SW480 (cell line): ENCODE measurements at places on chromosomes 4 and X.

DNA sequence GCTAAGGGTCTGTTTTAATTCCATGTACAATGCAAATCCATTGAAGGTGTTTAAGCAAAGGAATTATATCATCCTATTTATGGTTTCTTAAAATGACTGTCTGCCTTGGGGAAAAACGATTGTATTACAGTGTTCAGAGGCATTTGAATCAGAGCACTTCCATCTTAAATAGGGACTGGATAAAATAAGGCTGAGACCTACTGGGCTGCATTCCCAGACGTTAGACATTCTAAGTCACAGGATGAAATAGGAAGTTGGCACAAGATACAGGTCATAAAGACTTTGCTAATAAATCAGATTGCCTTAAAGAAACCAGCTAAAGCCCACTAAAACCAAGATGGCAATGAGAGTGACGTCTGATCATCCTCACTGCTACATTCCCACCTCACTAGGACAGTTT is 1167.2 kb upstream of the PABPC4L start:
- DNase-seq, result no peak

- DNase-seq, result no peak
Observed at GRCh38 chr4:19971829-19972228, 279.9 kb upstream of the SLIT2 start.

DNA sequence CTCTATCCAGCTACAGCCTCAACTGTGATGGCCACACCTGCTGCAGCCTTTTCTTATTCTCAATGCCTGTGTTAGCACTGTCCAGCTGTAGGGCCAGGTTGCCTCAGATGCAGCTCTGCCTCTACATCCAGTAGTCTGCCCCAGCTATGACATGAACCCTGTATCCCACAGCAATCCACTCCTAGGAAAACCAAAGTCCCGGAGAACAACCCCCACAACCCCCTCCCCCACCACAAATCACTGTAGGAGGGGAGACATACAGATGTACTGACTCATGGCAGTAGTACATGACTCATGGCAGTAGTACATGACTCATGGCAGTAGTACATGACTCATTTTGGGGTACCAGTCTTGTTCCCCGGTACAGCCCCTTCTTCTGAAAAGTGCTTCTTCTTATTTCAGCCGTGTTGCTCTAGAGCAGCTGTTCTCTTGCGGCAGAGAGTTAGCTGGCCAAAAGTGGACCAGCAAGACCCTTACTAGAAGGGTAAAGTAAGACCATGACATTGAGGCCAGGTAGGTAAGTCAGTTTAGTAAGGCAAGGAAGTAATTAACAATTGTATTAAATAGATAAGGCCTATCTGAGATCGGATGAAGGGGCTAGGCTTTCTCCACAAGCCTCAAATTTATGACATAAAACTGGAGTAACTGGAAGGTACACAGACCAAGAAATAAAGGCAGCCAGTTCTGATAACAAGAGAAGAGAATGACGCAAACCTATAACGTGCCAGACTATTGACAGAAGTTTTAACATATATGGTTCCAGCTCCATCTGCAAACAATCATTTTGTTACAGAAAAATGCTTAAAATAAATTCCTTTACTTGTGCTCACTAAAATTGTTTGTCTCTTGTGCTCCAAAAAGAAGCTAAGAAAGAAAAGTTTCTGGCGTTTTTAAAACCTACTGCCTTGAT is 221.4 kb downstream of the TACR3 start:
- DNase-seq, result peak; percentile 33

- no peak for DNase-seq
Observed at GRCh38 chr4:141625023-141625422, 11.4 kb upstream of the IL15 start.

DNA sequence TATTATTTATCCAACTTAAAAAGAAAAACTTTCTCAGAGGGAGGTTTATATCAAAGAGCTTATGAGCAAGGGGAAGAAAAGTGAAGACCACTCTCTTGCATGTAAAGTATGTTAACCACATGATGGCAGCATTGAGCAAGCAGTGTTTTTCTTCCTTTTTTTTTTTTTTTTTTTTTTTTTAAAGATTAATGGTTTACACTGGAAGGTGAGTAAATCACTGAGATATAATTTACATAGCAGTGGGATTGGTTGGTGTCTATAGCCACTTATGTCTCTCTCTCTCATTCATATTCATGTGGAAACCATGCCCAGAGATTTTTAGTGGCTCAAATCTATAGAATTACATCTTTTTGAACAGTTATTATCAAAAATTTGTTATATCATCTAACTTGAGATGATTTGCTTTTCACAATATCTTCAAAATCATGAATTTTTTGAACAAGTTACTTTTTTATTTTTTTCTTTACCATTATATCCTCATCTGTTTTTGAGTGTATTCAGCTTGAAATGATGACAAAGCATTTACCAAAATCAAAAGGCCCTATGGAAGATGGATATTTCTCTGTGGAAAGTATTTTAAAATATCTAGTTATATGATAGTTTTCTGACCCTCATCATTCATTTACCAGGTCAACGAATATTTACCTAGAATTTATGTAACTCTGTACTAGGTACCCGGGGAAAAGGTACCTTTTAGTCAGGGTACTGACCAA is 31.6 kb downstream of the MTHFD2L start:
- DNase-seq, result peak; percentile 60

- no peak for DNase-seq
Observed at GRCh38 chr4:20643631-20644030, 56.6 kb upstream of the PACRGL start.

- DNase-seq, result no peak
Observed at GRCh38 chrX:46811121-46811520, 25.7 kb upstream of the RP2 start.

GRCh38 chr4:185023471-185023870 is 5.2 kb downstream of the HELT start:
- no peak for DNase-seq

- DNase-seq, result no peak
Observed at GRCh38 chr4:5750052-5750945, 39.3 kb downstream of the EVC start.

DNA sequence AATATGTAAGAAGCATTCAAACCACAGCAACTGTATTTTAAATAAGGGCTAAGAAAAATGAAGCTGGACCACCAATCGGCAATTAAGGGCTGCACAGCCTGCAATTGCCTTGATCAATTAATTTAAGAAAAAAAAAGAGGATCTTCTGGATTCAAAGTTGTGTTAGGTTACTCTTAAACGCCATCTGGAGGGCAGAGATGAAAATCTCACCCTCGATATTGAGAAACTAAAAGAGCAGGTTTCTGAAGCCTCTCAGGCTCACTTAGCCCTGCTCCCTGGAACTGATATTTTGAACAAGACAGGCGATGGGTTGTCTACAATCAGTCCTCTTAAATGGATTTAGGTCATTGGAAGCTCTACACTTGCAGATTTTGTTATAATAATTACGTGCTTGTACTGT is 579.4 kb downstream of the GRXCR1 start:
- no peak for DNase-seq

- DNase-seq, result no peak
Observed at GRCh38 chrX:101385026-101385684, 836 bp downstream of the BTK start.

GRCh38 chr4:89114100-89114499 is 2.8 kb downstream of the TIGD2 start:
- no peak for DNase-seq

- DNase-seq, result no peak
Observed at GRCh38 chrX:133413218-133413925, 1.9 kb downstream of the GPC4 start.

GRCh38 chr4:114108869-114109268 is 129.4 kb upstream of the ARSJ start:
- peak; percentile 0 for DNase-seq

DNA sequence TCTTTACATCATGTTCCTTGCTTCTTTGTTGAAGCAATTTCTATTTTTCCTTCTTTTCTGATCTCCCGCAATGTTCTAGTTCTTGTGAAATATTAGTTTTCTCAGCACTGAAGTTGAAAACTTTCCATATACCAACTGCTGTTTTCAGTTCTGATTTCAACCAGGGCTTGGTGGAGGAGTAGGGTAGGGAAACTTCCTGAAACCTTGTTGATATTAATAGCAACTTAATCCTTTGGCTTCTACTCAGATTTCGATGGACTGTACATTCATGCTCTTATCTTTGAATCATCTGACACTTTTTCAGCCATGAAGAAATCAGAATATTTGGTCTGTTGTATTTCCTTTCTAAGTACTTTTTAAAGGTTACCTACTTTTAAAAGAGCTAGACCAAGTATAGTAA is 315.8 kb downstream of the RPA4 start:
- DNase-seq, result no peak
